ENCODE measurements at places on chromosomes 2 and 18.

GRCh38 chr2:126893606-126894005 lies 5.1 kb upstream of the TEX51 start:
- no peak for DNase-seq

DNA sequence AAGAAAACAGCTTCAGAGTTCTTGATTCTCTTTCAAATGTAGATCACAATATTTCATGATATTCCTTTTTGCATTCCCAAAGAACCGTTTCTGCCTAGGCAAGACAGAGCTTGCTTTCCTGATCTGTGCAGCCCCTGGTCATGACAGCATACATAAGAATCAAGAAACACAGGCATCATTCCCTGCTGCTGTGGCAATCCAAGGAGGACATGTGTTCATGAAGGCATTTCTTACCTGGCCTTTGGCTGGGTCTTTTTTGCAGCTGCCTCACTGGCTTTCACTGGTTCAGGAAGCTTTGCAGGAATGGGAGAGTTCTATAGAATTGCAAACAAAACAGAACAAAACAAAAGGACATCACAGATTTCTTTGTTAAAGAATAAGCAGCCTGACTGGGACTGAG lies 87.6 kb upstream of the NFU1 start:
- DNase-seq, result no peak

DNA sequence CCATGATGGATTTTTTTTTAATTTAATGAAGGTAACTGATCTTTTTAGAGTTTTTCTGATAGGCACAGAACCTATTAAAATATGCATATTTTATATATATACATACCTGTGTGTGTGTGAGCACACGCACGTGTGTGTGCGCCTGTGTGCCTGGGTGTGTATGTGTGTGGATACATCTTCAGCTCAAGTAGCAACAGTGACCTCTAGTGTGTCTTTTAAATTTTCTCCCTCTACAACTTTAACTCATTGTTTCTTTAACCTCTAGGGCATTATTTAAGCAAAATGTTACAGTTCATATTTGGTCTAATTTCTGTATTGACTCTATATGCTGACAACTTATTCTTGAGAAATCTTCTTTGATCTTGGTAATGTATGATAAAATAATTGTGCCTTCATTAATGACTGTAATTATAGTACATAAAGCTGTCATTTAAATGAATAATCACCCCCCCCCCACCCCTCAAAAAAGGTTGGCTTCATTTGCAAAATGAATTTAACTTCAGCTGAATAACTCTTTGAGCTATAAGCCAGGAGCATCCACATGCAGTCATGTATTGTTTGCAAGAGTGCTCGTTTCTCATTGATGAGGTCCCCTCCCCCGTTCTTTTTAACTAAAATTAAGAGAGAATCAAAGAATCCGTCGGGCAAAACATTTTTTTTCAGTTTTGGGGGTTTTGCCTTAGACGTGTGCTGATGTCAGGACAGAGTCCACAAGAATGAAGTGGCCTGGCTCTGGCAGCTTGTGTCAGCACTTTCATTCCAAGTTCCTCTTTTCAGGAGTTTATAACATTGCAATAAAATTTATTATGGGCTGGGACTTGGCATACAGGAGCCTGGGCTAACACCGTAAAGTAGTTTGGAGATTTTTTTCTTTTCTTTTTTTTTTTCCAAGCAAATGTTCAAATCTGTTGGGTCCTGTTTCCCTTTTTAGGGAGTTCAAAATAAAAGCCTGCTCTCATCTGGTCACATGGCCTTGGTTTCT lies 80.0 kb downstream of the ETAA1 start:
- no peak for DNase-seq

DNA sequence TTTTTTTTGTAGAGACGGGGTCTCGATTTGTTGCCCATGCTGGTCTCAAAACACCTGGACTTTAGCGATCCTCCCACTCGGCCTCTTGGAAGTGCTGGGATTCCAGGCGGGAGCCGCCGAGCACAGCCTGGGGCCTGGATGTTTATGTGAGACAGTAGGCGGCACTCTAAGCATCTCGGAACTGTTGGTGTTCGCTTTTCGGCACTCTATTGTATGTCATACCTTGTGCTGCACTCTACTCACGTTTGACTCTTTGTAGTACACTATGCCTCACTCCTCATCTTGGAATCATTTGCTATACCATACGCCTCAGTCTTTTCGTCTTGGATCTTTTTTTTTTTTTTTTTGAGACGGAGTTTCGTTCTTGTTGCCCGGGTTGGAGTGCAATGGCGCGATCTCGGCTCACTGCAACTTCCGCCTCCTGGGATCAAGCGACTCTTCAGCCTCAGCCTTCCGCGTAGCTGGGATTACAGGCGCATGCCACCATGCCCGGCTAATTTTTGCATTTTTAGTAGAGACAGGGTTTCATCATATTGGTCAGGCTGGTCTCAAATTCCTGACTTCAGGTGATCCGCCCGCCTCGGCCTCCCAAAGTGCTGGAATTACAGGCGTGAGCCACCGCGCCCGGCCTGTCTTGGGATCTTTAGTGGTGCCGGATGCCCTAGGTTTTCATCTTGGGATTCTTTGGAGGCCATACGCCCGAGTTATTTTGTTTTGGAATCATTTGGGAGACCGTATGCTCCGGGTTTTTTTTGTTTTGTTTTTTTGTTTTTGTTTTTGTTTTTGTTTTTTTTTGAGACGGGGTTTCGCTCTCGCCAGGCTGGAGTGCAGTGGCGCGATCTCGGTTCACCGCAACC lies 24.2 kb upstream of the ZDBF2 start:
- DNase-seq, result no peak

GRCh38 chr2:11742702-11743357 lies 3.6 kb upstream of the LPIN1 start:
- DNase-seq, result no peak

DNA sequence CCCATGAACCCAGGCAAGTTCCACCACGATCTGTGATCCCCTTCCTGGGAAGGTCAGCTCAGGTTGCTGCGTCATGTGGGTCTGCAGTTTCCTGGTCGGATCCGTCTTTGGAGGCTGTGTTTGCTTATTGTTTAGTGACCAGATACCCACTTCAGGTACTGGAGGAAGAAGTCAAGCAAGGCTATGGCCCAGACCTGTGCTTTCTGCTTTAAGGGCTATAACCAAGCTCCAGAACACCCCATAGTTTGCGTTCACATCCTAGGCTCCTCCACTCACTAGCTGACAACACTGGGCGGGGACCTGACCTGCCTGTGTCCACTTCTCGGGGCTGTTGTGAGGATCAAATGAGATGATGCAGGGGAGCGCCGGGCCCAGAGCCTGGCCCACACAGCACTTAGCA lies 44.0 kb downstream of the MAL start:
- no peak for DNase-seq

Data from C1 segment of cervical spinal cord (tissue), 14 donors.